ENCODE measurements at places on chromosomes 4 and X.

GRCh38 chr4:1218634-1219565 is 30.0 kb downstream of the CTBP1 start:
- no peak for DNase-seq

DNA sequence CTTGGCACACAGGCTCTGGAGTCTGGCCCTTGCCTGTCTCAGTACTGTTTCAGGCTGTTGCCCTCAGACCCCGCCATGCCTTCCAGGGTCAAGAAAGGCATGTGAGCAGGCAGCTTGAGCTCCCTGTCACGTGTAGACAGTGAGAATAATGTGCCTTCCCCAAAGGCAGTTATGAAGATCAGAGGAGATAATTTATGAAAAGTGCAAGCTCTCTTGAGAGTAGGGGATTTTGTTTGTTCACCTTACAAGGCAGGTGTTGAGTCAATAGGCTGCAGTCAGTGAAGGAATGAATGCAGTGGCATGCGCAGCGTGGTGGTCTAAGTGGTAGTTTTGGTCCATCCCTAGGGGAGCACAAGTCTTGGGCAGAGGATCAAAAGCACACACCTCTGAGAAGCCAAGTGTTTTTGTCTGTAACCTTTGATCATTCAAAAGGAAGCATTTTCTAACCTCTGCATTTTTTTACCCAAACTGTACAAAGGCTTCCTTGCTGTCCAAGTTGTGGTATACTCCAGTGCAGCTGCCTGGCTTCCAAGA is 14.4 kb downstream of the HADH start:
- DNase-seq: no peak

GRCh38 chr4:86141161-86141560 is 218.7 kb downstream of the MAPK10 start:
- DNase-seq: no peak

GRCh38 chrX:134661295-134661694 is 3.0 kb upstream of the PLAC1 start:
- DNase-seq: no peak

DNA sequence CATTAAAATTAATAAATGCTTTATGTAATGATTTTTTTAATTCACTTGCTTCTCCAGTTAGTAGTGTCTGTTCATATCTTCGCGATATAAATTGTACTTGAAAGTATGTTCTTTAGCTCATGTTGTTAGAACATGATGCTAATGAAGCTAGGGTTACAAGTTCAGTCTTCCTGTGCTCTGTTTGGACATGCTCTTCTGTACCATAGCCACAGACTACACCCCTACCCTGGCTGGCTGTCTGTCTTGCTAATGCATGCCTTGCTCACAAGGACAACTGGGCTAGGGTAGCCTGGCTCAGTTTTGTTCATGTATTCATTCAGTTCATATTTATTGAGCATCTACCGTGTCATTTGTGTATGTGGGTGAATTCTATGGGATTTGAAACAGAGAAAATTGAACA is 50.8 kb upstream of the MTMR1 start:
- no peak for DNase-seq

- no peak for DNase-seq
Measured at GRCh38 chrX:45743081-45743533, 542.4 kb upstream of the DIPK2B start.

GRCh38 chr4:866761-867390 is 40.9 kb upstream of the CPLX1 start:
- no peak for DNase-seq

GRCh38 chr4:101252721-101253120 is 94.6 kb downstream of the PPP3CA start:
- DNase-seq: no peak

GRCh38 chrX:24846550-24847150 is 152.9 kb downstream of the POLA1 start:
- no peak for DNase-seq

DNA sequence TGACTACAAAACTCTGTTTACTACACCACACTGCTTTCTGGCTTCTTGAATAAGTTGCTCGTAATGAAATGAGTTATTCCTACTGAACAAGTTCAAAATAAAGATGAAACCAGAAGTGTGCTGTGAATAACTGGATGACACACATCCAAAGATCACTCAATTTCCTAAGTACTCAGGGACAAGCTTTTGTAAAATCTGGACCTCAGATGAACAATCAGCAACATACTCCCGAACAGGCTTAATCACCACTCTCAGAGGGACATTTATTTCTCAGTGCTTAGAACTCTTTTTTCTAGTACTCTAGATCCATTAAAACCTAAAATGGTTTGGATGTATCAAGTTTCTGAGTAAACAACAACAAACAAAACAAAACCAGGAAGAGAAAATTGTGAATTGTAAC is 61.5 kb upstream of the EXOC1L start:
- DNase-seq: peak; percentile 11

DNA sequence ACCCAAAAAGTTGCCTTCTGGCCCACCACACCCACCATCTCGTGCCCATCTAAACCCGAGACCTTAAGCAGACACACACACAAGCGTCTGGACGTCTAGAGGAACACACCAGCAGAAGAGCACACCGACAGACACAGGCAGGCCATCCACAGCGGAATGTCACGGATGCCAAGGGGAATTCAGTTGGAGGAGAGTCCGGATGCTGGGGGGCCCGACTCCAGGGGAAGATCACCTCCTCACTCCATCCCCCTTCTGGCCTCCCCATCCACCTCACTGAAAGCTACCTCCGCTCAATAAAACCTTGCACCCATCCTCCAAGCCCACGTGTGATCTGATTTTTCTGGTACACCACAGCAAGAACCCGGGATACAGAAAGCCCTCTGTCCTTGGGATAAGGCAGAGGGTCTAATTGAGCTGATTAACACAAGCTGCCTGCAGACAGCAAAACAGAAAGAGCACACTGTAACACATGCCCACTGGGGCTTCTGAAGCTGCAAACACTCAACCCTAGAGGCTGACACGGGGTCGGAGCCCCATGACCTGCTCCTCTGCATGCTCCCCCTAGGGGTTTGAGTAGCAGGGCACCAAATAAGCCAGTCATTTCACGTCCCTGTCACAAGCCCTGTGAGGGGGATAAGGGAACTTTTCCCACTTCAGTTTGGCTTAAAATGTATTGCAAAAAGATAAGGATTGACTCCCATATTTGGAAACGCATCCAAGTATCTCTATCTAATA is 339.6 kb upstream of the PCDH10 start:
- no peak for DNase-seq

DNA sequence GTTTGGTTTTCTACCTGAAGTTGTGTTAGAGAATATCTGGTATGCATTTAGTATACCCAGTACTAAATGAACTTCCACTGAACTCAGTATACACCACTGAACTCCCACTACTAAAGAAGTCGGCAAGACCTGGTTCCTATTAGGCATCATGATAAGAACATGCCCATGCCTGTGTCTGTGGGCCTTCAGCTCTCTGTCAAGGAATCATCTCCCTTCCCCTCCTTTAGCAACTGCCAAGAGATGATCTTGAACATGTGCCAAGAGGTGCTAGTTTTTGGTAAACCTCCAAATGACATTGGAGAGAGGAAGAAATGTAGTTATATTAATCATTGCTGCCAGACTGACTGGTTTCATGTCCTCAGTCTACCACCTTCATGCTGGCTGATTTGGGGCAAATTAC is 113.2 kb downstream of the ATP10D start:
- no peak for DNase-seq

GRCh38 chrX:111348429-111348828 is 63.6 kb downstream of the DCX start:
- peak; percentile 65 for DNase-seq

DNA sequence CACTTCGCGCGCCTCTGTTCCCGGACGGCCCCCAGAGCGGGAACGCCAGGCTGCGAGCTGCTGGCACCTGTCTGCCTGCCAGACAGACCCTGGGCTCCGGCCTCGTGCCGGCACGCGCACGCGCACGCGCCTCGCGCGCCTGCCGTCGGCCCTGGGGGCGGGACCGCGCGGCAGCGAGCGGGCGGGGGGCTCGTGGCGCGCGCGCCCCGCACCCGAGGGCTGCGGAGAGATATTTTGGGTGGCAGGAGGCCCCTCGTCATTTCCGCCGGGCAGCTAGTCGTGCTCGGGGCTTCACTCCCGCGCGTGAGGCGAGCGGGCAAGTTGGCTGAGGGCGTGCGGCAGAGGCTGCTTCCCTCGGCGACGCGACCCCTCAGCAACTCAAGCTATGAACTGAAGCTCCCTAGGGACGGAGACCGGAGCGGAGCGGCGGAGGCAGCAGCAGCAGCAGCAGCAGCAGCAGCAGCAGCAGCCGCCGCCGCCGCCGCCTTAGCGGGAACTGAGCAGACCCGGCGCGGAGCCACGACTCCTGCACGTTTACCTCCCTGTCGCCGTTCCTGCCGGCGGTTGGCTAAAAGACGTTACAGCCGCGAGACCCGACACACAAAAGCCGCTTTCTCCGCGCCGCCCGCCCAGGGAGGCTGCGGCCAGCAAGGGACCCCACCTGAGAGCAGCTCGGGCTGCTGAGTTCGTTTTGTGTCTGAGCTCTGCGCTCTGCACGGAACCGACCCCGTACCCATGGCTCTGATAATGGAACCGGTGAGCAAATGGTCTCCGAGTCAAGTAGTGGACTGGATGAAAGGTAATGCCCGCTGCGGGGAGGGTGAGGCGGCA is at the start of gene CNKSR2:
TSS of gene CNKSR2 (plus strand) at position 256 of the 831 bp plus-strand sequence. CDS start at position 736, 480 bp downstream.
- peak; percentile 14 for DNase-seq

- DNase-seq: no peak
Measured at GRCh38 chrX:25017667-25018247, 2.0 kb upstream of the ARX start.

DNA sequence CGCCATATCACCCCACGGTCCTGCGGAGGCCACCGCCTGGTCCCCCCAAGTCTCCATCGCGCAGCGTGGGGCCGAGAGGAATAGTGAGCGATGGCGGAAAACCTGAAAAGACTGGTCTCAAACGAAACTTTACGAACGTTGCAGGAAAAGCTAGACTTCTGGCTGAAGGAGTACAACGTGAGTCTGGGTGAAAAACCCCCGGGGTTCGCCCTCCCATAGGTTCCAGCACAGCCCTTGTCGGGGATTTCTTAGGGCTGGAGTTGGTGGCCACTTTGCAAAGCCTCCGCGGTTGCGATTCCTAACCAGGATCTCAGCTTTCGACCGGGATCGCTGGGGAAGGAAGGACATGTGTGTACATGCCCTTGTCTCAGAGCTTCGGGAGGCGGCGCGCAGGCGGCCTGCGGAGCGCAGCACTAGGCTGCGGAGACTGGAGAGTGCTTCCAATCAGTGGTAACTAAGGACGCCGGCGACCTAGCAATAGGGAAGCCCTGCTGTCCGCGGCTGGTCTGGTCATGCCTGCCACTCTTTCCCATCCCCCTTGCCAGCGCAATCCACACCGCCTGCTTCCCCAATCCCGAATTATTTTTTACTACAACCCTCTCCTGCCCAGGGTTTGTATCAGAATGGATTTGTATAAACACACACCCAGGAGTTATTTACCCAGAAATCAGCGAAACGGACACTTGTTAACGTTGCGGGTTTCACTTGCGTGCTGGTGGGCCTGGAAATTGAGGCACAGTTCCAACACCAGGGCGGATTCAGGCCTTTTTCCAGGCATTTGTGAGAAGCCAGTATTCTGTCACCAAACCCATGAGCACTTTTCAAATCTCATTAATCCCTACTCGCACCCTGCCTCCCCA is 741 bp downstream of the SPATA18 start:
- no peak for DNase-seq

DNA sequence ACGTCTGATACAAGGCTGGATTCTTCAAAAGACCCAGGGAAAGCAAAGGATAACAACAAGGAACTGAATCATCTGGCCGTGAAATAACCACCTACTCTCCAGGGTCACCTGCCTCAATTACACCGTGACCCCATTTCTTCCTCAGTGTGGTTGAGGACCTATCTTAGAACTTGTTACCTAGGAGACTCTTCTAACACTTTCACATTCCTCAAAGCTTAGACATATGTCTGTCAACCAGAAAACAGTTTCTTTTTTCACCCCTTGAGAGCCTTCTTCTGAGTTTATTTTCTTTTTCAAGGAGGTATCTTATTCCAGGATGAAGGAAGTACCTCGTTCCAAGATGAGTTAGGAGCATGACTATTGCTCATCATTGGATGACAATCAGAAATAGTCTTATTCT is 337.8 kb downstream of the ARHGAP24 start:
- no peak for DNase-seq

DNA sequence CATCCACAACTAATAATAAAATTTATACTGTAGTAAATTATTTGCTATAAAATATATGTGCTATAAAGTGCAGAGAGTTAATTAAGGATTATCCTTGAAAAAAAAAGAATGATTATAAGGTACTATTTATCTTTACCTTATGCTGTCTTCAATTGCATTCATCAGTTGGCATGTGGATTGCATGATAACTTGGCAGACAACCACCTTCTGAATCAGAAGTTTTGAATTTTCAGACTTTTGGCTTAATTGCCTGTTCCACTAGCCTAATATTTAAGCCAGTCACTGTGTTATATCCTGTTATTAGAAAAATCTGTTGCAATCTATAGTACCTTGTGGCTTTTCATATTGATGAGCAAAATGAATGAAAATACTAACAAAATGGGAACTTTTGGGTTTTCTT is 1040.3 kb upstream of the PCDH10 start:
- no peak for DNase-seq

GRCh38 chr4:71138007-71138615 is 144.7 kb downstream of the DCK start:
- no peak for DNase-seq

GRCh38 chrX:41108007-41108406 is 22.8 kb downstream of the USP9X start:
- DNase-seq: no peak

- no peak for DNase-seq
Measured at GRCh38 chrX:101290957-101291603, at the start of gene TAF7L. TSS of gene TAF7L (minus strand) at chrX:101291334. CDS start at chrX:101287543, 3,791 bp downstream.

DNA sequence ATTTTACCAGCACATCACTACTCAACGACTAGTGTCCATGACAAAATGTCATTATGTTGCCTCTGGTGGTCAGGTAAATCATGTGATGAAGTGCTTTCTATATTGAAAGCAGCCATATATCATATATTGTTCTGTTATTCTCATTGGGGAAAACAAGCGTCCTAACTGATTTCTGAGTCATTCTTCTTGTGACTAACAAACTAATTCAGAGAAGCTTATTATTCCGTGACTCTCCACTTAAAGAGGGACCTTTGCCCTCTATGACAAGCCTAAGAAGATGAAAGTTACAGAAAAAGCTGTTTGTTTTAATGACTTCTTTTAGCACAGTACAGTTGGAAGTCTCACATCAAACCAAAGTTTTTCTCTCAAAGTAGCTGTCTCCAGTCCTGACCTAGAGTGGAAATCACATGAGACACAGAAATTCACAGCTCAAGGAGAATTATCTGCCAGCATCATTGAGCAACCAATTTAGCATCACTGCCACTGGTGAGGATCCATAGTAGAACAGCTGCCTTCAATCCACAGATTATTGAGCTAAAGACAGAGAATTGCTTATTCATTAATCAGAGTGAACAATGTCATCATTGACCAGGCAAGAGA is 36.4 kb downstream of the ASB9 start:
- DNase-seq: no peak

Data from NCI-H1436 treated with DMSO at 0.1 percent for 48 hours (cell line).